ENCODE measurements at places on chromosomes 5 and 9.

GRCh38 chr5:147177125-147177840, 57.5 kb upstream of the STK32A start:
- DNase-seq = no peak

DNA sequence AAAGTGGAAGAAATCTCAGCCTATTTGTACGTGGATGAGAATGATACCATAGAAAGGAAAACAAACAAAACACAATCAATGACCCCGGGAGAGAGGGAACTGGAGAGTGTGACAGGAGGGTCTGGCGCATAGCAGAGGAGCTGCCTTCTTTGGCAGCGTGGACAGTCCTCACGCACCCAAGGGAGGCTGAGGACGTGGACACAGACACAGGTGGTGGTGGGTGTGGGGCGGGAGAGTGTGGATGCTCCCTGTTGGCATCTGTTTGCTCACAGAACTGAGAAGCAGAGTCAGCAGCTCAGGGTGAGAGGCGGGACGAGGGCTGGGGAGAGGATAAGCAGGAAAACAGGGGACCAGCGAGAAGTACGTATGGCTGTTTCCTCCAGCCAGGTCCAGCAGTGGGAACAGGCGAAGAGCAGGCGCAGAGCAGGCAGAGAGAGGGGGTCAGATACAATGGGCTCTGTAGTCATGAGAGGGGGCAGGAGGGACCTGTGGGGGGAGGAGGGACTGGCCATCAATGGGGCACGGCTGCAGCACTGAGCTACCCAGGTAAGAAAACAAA, 10.0 kb downstream of the CMBL start:
- no peak for DNase-seq

DNA sequence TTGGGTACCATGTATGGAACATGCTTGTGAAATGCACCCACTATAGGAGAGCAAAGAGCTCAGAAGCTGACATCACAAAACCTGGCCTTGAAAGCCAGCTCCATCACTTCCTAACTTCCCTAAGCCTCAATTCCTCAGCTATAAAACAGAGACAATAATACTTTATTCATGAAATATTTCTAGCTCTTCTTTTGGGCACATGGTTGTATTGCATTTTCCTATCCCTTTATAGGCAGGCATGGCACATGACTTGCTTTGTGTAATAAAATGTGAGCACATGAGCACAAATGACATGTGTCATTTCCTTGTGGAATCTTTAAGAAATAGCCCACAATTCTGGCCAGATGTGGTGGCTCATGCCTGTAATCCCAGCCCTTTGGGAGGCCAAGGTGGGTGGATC, 18.5 kb downstream of the ZNF366 start:
- no peak for DNase-seq

DNA sequence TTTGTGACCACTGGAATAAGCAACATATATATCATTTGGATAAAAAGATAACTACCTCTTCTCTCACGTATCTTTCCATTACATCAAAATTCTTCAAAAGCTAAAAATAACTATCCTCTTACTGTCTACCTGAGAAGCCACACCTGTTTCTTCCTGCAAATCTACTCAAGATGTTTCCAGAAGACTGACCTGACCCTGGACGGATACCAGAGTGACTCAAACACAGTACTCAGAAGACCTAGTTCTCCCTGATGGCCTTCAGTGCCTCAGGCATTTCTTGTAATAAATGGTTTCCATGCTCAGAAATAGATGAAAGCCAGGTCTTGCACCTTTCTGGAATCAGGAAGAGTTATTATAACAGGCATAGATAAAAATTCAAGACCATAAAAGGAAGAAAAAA, 245.9 kb upstream of the PIK3R1 start:
- no peak for DNase-seq

DNA sequence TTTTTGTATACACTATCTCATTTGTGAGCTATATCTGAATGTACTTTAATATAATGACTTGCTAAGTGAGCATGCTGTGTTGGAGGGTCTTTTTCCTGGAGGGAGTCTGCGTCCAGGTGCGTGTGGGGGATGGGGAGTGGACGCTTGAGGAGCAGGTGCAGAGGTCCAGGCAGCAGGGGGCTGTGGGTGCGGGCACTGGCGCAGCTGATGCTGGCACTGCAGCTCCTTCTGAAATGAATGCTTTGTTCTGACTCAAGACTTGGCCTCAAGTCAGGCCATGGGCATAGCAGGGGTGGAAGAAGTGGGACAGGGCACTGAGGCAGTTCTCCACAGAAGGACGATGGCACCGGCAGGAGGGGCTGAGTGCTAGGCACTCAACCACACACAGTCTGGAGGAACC, 165.7 kb upstream of the IRX1 start:
- DNase-seq = no peak

GRCh38 chr5:10158886-10159285, 90.8 kb downstream of the ATPSCKMT start:
- DNase-seq = no peak

- DNase-seq = no peak
These were observed 179.6 kb downstream of the MLLT3 start for GRCh38 chr9:20442461-20443319.

GRCh38 chr5:111635151-111635902, 121.7 kb downstream of the NREP start:
- DNase-seq = no peak

DNA sequence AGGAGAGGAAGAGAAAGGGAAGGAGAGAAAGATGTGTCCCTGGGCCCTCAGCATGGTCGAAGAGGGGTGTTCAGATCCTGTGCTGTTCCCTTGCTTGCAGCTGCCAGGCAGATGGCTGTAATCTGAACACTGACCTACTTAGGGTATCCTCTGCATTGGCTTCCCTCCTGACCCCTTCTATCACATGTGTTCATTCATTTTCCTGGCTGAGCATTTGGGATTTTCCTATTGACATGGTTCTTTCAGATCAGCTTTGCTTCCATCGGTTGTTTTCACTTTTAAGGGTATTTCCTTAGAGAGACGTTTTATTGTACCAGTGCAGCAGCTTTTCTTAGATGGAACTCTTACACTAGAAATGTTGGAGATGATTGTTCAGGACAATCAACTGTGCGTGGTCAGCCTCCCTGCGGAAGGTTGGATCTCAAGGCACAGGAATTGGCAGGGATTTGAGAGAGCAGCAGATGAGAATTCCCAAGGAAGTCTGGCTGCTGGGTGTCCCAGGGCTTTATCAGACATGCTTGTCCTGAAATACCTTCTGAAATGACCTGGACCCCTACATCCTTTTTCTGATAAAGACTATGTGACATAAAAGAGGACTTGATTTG, 26.0 kb downstream of the ACTBL2 start:
- DNase-seq = no peak

GRCh38 chr5:107821288-107821687, 150.6 kb upstream of the EFNA5 start:
- no peak for DNase-seq

DNA sequence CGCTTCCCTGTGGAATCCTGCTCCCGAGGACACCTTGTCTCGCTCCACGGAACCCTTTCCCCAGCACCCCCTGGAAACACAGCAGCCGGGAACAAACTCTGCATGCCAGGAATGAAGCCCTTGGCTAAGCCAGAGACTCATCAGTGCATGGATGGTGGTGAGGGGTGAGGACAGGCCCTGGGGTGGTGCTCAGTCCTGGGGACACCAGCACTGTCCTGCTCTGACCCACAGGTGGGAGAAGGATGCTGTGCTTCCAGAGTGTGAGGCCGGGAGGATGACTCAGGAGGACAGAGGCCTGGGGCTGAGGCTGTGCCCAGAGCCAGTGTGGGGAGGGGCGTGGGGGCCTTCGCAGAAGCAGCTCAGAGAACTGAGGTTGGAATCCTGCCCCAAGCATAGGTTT, 11.2 kb upstream of the EGR1 start:
- no peak for DNase-seq

- DNase-seq = no peak
These were observed 1.4 kb upstream of the PPP2CA start for GRCh38 chr5:134227259-134227658.

GRCh38 chr5:1295650-1296037, 776 bp upstream of the TERT start:
- DNase-seq = no peak

Measured in germinal center (tissue), 1 donor.